Fibroblast of the aortic adventitia (primary cell): ENCODE measurements at places on chromosomes 13 and 19.

- DNase-seq, result no peak
Observed at GRCh38 chr13:23605831-23606230, 35.6 kb downstream of the TNFRSF19 start.

- DNase-seq, result no peak
Observed at GRCh38 chr19:583968-584239, 5.8 kb upstream of the HCN2 start.

DNA sequence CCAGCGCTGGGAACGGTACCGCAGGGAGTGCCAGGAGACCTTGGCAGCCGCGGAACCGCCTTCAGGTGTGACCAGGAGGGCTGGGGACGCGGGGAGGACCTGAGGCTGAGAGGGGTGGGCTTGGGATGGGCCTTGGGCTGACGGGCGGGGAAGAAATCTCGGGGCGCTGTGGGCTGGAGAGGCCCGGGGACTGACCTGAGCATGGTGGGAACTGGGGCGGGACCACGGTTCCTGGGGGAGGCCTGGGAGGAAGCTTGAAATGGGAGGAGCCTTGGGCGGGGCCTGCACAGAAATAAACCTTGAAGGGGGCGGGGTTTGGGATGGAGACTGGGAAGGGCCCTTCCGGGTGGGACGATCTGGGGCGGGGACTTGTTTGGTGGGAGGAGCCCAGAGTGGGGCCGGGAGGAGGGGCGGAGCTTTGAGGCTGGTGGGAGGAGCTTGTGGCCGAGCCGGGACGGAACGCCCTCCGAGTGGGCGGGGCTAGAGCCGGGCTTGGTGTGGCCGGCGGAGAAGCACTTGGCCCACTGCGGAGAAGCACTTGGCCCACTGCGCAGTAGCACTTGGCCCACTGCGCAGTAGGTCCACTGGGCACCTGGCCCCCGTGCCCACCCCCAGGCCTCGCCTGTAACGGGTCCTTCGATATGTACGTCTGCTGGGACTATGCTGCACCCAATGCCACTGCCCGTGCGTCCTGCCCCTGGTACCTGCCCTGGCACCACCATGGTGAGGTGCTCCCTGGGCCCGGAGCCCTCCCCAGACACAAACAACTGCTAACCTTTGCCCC lies 2.8 kb downstream of the GIPR start:
- peak; percentile 53 for DNase-seq

GRCh38 chr13:40528881-40529280 lies 137.6 kb downstream of the FOXO1 start:
- no peak for DNase-seq

- no peak for DNase-seq
Observed at GRCh38 chr19:44955505-44956439, 592 bp downstream of the CLPTM1 start.

- no peak for DNase-seq
Observed at GRCh38 chr19:40241125-40241808, 14.8 kb upstream of the CCNP start.

DNA sequence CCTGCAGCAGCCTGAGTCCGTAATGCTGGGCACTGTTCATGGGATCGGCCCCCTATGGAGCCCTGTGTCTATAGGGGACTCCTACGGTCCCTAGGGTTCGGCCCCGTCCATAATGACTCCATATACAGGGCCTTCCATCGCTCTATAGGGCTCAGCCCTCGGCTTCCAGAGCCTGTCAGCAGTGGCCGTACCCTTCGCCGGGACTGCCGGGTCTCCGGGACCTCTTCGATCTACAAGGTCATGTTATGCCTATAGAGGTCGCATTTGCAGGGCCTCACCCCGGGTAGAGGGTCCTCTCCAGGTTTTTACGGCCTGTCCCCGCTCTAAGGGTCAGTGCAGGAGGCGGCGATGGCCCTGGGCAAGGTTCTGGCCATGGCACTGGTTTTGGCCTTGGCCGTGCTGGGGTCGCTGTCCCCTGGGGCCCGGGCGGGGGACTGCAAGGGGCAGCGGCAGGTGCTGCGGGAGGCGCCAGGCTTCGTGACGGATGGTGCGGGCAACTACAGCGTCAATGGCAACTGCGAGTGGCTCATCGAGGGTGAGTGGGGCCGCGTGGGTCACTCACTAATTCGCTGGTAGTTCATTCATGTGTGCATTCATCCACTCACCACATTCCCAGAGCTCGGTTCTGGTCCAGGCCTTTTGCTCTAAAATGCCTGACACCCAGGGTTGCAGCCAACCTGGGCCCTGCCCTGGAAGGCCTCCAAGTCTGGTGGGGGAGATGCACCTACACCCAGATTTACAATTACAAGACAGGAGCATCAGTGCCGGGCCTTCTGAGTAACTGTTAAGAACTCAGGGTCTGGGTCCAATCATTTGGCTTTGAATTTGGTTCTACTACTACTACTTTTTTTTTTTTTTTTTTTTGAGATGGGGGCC lies 699 bp downstream of the MEGF8 start:
- no peak for DNase-seq

DNA sequence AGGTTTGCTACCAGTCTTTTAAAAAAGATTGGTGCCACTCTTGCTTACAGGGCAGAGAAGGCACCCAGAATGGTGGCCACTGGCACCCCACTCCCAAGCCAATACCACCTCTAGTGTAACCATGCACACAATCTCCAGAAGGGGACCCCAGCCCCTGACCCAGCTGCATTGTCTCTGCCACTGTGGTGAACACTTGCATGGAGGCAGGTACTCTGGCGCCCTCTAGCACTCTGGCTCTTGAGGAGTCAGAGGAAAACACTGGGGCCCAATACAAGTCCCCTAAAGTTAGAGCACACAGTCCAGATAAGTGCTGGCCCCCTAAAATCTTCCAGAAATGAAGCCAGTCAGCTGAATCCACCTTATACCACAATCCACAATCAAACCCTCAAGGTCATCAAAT lies 6.0 kb downstream of the ERVV-1 start:
- no peak for DNase-seq

DNA sequence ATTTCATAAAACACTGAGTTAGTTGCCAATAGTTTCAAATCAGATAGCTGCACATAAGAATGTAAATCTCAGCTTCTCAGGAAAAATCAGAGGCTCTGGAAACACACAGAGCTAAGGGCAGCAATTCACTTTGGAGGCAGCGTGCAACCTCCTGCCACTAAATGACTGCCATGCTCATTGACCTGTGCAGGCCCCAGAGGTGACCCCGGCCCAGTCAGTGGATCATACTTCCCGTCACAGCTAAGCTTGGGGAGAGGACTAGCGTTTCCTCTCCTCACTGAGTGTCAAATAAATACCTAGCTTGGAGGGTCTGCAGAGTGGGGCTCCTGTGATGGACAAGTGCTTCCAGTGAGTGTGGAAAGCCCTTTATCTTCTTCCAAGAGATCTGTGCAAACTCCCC lies 67.2 kb downstream of the UQCRFS1 start:
- no peak for DNase-seq

GRCh38 chr13:80022146-80022545 lies 318.8 kb downstream of the SPRY2 start:
- no peak for DNase-seq

GRCh38 chr13:40679480-40679985 lies 13.1 kb upstream of the FOXO1 start:
- no peak for DNase-seq

DNA sequence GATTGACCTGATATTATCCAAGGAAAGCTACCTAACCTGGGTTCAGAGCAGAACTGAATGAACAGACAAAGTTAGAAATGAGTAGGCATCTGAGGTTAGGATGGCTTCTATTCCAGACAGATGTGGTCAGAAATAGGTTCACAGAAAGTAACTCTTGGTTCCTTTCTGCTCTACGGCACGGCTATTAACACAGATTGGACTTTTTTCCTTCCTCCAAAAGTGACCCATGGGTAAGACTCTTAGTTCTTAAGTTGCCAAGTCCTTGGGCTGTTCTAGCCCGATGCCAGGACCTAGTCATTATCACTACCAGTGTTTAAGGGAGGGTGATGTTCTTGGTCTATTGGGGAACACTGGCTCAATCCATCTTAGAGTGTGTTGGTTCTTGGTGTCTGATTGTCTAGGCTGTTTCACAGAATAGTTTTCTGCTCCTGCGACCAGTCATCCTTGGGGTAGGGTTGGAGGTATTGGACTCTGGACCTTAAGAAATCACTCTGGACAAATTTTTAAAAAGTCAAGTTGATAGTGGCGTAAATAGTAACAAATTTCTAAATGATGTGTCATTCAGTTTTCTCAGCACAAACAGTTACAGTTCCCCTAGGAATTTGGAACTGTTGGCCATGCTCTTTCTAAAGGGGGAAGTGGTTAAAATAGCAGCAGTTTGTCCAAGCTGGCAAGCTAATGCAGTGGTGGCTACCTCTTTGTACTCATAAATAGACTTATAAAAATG lies 60.1 kb upstream of the MYCBP2 start:
- DNase-seq, result peak; percentile 73

- DNase-seq, result no peak
Observed at GRCh38 chr13:82062772-82063171, 1721.8 kb upstream of the SPRY2 start.

DNA sequence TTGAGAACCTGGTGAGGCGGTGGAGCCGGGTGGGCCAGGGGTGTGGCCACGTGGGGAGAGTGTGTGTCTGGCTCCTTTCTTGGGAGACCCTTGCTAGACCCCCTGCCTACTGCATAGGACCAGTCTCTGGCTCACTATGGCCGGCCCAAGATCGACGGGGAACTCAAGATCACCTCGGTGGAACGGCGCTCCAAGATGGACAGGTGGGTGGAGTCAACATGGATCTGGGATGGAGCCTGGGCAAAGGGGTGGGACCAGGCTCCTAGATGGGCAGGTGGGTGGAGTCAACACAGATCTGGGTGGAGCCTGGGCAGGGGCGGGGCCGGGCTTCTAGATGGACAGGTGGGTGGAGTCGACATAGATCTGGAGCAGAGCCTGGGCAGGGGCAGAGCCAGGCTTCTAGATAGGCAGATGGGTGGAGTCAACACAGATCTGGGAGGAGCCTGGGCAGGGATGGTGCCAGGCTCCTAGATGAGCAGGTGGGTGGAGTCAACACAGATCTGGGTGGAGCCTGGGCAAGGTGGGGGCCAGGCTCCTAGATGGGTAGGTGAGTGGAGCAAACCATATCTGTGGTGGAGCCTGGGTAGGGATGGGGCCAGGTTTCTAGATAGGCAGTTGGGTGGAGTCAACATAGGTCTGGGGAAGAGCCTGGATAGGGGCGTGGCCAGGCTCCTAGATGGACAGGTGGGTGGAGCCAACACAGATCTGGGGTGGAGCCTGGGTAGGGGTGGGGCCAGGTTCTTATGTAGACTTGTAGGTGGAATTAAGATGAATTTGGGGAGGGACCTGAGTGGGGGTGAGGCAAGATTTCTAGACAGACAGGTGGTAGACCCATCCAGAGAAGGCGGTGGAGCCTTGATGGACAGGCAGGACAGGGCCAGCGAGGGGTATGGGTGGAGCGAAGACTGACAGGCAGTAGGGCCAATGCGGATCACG lies 56.5 kb downstream of the VAV1 start:
- no peak for DNase-seq

GRCh38 chr13:109162248-109163036 lies 533.0 kb downstream of the MYO16 start:
- no peak for DNase-seq

DNA sequence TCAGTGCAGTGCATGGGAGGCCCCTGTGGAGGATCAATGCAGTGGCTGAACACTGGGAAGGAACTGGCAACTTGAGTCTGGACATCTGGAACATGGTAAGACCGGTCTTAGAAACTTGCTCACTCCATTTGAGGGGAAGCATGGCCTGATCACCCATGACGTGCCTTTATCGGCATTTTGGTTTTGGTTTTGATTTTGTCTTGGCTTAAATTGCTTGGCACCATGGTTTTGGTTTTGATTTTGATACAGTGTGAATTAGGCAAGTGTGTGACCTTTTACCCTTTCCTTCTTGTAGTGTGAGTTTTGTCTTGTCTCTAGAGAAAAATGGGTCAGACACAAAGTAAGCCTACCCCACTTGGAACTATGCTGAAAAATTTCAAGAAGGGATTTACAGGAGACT lies 77.3 kb downstream of the ZNF486 start:
- DNase-seq, result no peak

DNA sequence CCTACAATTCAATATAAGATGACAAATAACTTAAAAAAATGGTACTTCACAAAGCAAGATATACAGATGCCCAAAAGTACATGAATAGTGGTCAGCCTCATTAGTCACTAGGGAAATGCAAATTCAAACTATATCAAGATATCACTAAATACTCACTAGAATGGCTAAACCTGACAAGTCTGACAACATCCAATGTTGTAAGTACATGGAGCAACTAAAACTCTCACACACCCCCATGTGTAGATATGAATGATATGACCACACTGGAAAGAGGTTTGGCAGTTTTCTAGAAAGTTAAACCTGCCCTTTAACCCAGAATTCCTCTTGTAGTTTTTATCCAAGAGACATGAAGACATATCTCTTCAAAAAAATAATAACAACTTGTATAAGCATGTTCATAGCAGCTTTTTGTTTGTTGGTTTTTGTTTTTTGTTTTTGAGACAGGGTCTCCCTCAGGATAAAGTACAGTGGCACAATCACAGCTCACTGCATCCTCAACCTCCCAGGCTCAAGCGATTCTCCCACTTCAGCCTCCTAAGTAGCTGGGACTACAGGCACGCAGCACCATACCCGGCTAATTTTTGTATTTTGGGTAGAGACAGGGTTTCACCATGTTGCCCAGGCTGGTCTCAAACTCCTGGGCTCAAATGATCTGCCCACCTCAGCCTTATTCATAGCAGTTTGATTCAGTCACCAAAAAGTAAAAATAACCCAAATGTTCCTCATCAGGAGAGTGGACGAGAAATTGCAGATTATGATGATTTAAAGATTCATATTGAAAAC lies 55.1 kb downstream of the RFX2 start:
- DNase-seq, result peak; percentile 27

DNA sequence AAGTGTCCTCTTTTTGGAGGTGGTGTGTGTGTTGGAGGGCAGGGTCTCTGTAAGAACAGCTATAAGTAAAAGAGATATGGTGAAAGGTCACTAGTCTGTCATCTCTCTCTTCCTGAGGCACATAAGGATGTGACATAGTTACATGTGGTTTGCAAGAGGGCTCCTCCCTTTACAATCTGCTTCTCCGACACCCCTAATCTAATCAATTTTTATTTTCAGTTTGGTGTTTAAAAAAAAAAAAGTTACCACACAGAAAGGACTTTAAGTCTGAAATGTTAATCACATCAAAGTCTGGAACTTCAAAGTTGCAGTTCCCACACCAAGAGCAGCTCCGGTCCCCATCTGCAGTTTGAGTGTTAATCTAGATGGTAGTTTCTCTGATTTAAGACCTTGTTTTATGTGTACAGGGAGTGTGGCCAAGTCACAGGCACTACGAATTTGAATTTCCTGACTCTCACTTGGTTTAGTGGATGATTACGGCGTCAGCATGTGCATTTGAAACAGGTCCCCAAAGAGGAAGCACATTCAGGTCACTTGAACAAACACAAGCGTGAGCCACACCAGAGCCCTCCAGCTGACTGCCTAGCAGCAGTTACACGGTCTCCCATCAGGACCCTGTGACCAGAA lies 53.1 kb downstream of the FOXO1 start:
- no peak for DNase-seq
